Chondrocyte (in vitro differentiated cells): ENCODE measurements at places on chromosomes 7 and 10.

GRCh38 chr7:157397731-157398691, 61.2 kb downstream of the DNAJB6 start:
- no peak for DNase-seq

DNA sequence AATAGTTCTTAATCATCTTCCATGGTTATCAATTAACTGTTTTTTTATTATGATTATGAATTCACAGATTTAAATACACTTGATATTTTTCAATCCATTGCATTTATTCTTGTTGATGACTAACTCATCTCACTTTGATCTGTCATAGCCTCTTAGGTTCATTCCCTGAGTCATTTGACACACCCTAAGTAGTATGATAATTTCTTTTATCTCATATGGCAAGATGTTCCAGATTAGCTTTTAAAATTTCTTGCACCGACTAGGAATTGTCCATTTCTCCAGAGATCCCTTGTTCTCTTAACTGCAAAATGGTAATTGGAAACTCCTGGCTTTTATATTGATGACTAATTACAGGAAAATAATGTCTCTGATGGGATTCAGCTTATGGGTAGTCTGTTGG, 87.6 kb upstream of the CCDC6 start:
- DNase-seq: no peak

DNA sequence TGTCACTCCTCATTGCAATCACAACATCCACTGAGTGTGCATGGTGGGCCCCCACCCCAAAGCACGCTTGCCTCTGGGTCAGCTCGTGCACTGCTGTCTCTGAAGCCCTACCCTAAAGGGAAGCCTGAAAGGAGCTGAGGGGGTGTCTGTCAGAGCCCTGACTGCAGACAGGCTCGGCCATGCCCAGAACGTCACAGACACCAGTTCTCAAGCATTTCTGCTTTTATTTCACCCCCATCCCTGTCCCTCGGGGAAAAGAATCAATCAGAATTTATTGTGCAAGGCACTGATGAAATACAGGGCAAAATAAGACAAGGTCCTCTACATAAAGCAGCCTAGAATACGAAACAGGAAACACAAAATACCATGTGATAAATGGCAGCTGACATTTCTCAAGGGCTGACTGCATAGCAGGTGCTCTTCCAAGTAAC, 231.8 kb downstream of the WDR37 start:
- DNase-seq: no peak

GRCh38 chr10:8060010-8060703, 5.7 kb downstream of the GATA3 start:
- no peak for DNase-seq

DNA sequence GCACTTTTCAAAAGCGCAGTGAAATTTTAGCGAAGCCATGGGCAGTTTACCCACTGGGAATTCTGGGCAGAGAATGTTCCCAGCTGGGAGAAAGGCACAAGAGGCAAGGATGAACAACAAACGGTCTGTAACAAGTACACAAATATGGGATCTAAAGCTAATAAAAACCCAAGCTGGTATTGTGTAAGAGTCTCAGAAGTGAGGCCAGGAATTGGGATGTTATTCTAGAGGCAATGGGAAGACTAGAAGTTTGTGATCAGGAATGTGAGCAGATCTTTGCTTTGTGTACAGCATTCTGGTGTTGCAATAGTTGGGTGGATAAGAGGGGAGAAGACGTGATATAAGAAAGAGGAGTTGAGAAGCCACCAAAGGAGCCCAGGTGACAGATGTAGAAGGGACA, 15.0 kb downstream of the FZD9 start:
- no peak for DNase-seq

DNA sequence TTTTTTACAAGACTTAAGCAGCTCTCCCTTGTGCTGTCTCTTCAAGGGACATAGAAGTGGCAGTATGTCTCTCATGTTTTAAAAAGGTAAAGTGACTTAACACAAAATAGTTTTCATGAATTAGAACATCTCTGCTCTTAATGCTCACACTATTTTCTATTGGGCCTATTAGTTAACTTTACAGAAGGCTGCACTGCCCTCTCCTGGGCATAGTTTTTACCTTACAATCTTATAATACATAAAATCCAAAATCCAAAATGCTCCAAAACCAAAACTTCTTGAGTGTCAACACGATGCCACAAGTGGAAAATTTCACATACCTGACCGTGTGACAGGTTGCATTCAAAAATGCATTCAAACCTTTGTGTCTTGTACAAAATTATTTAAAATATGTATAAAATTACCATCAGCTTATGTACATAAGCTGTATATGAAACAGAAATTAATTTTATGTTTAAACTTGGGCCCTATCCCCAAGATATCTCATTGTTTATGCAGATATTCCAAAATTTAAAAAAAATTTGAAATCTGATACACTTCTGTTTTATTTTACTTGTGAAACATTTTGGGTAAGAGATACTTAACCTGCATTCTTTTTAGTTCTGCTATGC, 25.8 kb downstream of the TES start:
- DNase-seq: no peak

DNA sequence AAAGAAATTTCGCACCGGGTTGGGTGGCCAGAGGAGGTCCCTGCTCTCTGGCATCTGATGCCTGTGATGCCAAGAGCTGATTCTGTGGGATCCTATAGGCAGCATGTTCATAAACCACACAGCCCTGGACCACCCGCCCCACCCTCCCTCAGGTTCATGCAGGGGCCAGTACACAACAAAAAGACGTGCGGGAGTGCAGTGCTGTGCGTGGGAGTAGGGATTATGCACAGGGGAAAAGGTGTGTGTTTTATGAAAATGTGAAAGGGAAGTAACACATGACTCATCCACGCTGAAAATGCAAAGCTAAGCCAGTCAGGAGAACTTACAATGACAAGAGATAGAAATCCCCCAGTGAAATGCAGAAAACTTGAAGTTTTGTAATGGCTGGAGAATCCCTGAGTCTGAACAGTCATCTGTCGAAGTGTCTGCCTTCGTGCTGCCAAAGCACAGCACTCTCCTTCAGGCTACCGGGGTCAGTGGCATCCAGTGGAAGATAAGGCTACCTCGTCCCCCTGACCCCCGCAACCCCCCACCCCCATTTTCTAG, 1.1 kb downstream of the KIAA1217 start:
- no peak for DNase-seq

DNA sequence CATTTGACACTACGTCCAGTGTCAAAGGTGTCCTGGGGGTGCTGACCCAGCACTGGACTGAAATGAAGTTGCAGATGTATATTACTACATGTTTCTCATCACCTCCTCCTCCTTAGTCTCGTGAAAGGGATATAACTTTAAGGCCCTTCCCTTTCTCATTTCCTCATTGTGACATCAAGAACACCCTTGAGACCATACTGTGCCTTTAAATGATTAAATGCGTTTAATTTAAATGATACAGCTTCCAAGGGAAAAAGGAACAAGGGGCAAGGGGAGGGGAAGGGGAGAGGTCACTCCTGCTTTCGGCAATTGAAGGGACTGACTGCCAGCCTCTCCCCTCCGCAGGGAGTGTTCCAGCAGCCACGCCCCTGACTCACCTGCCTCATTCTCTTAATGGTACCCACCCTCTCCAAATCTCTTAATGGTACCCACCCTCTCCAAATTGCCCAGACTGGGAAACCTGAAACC, 80.5 kb upstream of the KMT2E start:
- no peak for DNase-seq

- DNase-seq: no peak
Observed at GRCh38 chr10:8444630-8445029, 390.1 kb downstream of the GATA3 start.

- DNase-seq: peak; percentile 19
Observed at GRCh38 chr10:132322586-132323048, 9.4 kb upstream of the LRRC27 start.

DNA sequence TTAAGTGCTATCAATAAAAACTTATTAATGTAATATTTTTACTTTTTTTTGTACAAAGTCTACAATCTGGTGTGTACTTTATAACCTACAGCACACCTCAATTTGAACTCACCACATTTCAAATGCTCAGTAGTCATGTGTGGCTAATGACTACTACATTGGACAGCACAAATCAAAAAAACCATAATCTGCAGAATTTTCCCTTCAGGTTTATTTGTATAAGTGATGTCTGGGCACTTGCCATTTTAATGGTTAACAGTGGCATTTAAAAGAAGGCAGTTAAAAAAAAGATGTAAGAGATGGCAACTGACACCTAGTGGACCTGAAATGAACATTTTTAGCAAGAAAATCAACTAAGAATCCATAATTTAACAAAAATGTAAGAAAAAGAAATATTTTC, 124.6 kb upstream of the NRBF2 start:
- no peak for DNase-seq

GRCh38 chr7:46220066-46220630, 299.1 kb upstream of the IGFBP3 start:
- DNase-seq: no peak

- DNase-seq: no peak
Observed at GRCh38 chr7:33497051-33497450, 367.7 kb downstream of the BBS9 start.

DNA sequence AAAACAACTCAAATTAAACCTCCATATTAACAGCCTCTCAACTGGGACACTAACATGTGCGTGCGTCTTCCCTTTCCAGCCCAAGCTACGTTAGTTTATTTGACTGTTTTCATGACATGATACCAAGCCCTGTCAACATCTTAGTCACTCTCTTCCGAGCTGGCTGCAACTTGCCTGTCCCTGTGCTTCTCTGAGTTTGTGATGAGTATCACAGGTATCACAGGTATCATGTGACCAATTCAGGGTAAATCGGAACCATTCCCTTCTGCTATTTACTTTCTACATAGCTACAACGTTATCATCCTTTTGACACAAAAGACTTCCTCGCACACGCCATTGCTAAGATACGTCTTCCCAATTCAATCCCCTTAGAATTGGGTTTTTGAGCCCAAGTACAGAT, 70.2 kb downstream of the CAV1 start:
- no peak for DNase-seq

DNA sequence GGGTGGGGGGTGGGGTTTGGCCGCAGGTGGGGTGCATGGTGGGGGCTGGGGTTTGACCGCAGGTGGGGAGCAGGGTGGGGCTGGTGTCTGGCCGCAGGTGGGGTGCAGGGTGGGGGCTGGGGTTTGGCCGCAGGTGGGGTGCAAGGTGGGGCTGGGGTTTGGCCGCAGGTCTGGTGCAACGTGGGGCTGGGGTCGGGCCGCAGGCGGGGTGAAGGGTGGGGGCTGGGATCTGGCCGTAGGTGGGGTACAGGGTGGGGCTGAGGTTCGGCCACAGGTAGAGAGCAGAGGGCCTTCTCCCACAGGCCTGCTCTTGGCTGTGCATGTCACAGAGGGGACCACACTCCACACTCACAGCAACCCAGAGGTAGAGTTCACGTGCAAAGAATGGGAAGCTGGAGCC, 586.6 kb downstream of the PTPRN2 start:
- DNase-seq: no peak

DNA sequence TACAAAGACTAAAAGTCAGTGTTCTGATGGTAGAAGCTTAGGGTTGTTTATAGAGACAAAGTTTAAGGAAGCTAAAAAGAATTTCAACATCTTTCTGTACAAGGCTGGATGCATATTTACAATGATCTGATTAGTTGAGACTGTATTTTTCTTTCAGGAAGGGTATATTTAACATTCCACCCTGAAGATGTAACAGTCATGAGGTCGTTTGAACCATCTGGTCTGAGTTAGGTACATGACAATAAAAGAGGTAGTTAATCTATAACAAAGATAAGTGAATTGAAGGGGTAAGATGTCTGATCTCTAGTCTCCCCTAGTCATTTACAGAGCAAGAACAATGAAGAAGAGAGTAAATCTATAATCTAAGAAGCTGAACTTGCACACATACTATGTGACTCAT, 821.2 kb downstream of the CNTNAP2 start:
- DNase-seq: no peak

DNA sequence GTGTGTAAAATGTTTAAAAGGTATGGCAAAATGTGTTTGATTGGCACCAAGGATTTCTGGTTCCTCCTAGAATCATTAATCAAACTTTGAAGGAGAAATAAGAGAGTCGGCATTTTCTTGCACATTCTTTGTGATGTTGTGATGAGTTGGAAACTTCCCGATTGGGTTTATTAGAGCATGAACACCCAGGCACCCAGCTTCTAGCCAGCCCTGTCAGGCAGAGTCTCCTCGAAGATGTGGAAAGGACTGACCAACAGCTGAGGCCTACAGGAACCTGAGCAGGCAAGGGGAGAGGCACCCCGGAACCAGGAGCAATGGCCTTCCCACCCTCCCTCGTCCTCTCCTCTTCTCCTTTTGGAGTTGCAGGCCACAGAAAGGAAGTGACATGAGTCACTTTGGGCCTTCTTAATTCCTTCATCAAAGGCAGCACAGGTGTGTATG, 68.7 kb downstream of the EGFR start:
- no peak for DNase-seq

DNA sequence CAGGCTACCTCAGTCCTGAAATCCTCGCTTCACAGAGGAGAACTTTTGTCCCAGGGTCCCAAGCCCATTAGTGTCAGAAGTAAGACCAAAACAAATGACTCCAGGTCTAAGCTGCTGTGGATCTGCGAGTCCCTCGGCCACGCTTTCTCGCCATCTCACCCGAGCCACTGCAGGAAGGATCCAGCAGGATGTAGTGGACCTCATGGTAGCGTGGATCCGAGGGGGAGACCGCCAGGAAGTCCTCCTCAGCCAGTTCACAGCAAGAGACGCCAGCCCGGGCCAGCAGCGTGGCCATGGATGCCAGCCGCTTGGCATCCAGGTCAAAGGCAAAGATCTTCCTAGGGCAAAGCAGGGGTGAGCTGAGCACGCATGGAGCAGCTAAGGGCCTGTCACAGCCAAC, 4.6 kb downstream of the NSUN5 start:
- DNase-seq: no peak

GRCh38 chr10:48242171-48242904, 32.2 kb downstream of the FRMPD2 start:
- no peak for DNase-seq

DNA sequence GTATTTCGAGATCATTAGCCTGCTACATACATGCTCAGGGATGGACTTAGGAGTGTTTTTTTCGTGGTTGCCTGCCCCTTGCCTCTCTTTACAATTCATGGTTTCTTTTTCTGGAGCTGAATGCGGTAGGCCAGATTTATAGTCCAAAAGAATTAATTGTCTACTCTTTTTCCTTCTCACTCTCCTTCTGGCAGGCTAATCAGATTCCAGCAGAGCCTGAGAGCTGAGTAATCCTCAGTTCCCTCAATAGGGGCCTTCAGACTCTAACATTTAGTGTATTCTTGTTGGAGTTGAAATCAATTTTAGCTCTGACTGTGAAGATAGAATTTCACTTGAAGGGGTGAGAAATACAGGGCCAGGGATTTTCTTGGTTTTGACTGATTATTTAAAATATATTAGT, 16.4 kb downstream of the SORCS3 start:
- DNase-seq: no peak

DNA sequence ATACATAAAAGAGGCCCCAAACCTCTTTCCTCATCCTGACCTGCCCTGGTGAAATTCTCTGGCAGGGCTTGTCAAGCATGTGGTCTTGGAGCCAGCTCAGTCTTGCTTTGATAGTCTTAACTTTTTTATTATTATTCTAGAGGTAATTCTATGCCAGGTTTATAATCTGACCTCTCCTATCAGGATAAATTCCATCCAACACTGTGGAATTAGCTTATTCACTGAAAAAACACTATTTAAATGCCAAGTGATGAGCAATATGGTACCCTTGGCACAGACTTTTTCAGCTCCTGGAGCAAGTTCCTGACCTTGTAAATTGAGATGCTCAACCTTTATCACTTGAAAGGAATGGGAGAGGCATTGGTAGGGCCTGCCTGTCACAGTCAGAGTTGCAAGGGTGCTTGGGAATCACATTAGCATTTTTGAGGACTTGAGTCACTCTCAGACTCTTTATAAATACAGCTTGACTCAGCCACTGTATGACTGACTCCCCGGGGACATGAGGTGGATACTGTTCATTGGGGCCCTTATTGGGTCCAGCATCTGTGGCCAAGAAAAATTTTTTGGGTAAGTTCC, at the start of gene CPA4:
CPA4 (plus strand) TSS at position 480 of the 576 bp plus-strand sequence; CDS start at position 500, 20 bp downstream.
- no peak for DNase-seq
